Mesendoderm (in vitro differentiated cells): ENCODE measurements at places on chromosomes 1 and 21.

DNA sequence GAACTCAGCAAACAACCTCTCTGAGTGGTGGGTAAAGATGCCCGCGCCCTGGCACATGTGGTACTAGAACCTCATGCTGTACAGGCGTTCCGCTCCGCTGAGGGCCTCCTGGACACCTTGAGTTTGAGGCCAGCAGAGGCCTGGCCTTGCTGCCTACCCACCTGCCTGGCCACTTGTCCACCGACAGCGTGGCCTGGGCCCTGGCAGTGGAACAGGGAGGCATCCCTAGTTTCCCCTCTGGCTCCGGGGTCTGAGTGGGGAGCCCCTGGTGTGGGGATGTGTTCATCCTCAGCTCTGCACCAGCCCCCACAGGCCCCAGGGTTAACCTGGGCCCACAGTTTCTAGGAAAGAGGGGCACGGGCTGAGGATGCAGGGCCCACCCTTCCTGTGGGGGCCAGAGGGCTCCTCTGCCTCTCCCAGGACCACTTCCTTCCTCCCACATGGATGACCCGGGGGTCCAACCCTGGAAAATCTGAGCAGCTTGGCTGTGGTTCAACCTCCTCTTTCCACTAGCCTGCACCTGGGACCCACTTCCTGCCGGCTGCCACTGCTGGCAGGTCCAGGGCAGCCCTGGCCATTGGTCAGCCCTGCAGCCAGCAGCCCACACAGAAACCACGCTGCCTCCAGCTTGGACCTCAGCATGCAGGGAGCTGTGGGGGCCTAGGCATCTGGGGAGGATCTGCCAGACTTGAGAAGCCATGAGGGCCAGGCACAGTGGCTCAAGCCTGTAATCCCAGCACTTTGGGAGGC lies 53.3 kb upstream of the COL18A1 start:
- no peak overlapping the region for H3K27ac ChIP-seq
- H3K4me1 ChIP-seq, result peaks cover 2% of the 10 kb centered on the region
- no peaks in the 10 kb centered on the region for H3K27me3 ChIP-seq
- no peaks in the 10 kb centered on the region for H3K36me3 ChIP-seq

- no peaks in the 10 kb centered on the region for H3K4me1 ChIP-seq
- H3K4me3 ChIP-seq, result no peak overlapping the region
- no peak overlapping the region for H3K27ac ChIP-seq
- DNase-seq, result no peak
- H3K36me3 ChIP-seq, result no peaks in the 10 kb centered on the region
These were observed 72.4 kb upstream of the TMEM51 start for GRCh38 chr1:15081102-15081501.

DNA sequence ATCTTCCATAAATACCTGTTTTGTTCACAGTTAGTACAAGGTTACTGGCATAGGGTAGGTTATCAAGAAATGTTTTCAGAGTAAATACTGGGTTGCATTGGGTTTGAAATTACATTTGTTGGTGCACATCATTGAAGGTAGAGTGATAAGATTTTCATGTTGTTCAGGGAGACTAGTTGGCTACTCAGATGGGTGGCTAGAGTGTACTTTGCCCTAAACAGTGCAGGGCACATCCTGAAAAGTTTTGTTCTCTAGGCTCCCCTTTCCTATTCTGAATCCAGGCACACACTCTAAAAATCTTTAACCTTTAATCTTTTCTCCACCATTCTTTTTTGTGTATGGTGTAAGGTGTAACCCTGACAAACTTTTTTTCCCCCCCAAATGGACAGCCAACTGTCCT lies 18.0 kb downstream of the POU2F1 start:
- no peak overlapping the region for H3K4me3 ChIP-seq
- no peak for DNase-seq
- H3K36me3 ChIP-seq, result no peaks in the 10 kb centered on the region
- no peak overlapping the region for H3K27ac ChIP-seq
- peaks cover 5% of the 10 kb centered on the region for H3K4me1 ChIP-seq

GRCh38 chr1:209884665-209885117 lies 53.3 kb upstream of the SYT14 start:
- no peaks in the 10 kb centered on the region for H3K27me3 ChIP-seq
- H3K4me1 ChIP-seq, result no peaks in the 10 kb centered on the region
- no peak overlapping the region for H3K4me3 ChIP-seq

DNA sequence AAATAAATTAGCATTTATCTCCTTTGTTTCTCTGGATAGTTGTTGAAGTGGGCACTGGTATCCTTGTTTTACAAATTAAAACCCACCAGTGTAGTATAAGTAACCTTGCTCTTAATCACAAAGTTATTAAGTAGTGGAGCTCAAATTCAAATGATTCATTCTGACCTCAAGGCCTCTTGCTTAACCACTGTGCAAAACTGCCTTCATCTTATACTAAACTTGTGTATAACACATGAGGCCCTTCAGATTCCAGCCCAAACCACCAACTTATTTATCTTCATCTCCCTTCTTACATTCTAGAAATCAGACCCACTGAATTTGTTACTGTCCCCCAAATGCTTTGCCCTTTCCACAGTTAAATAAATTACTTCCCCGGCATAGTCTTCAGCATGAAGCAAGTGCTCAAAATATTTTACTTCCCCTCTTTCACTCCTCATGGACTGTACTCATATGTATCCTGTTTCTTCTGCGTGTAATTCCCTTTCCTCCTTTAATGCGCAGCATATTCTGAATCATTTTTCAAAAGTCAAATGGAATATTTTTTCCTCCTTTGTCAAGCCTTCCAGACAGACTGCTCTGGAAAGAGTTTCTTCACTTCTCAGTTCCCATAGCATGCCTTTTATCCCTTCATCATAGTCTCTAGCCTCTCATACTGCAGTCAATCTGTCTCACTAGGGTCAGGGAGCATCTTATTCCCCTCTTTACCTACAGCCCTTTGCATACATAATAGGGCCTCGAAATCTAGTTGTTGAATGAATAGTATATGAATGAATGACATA lies 19.0 kb upstream of the DNASE2B start:
- no peak overlapping the region for H3K4me3 ChIP-seq
- H3K4me1 ChIP-seq, result no peaks in the 10 kb centered on the region
- no peak overlapping the region for H3K27ac ChIP-seq
- no peaks in the 10 kb centered on the region for H3K36me3 ChIP-seq
